ENCODE measurements at places on chromosomes 4 and X. TPM values are rescaled to one million over a fixed set of nuclear protein-coding genes. Genes with fewer than 3 reads are reported as not detected.
A peak's percentile ranks its signal among the peaks of the same experiment; 100 is the strongest.

- H3K4me3 ChIP-seq, result no peak overlapping the region
- DNase-seq, result no peak
- no peaks in the 10 kb centered on the region for H3K4me1 ChIP-seq
- peaks cover 7% of the 10 kb centered on the region for H3K27me3 ChIP-seq
- H3K36me3 ChIP-seq, result no peaks in the 10 kb centered on the region
- no peak overlapping the region for H3K27ac ChIP-seq
Observed at GRCh38 chr4:169024762-169025161, 14.7 kb upstream of the CBR4 start.

The MAGED4 gene
- total RNA-seq, result 1.2 TPM

- no peak for DNase-seq
- H3K4me3 ChIP-seq, result no peak overlapping the region
- no peaks in the 10 kb centered on the region for H3K27me3 ChIP-seq
- no peaks in the 10 kb centered on the region for H3K4me1 ChIP-seq
- no peak overlapping the region for H3K27ac ChIP-seq
Observed at GRCh38 chr4:41458689-41459088, 79.3 kb upstream of the LIMCH1 start.

DNA sequence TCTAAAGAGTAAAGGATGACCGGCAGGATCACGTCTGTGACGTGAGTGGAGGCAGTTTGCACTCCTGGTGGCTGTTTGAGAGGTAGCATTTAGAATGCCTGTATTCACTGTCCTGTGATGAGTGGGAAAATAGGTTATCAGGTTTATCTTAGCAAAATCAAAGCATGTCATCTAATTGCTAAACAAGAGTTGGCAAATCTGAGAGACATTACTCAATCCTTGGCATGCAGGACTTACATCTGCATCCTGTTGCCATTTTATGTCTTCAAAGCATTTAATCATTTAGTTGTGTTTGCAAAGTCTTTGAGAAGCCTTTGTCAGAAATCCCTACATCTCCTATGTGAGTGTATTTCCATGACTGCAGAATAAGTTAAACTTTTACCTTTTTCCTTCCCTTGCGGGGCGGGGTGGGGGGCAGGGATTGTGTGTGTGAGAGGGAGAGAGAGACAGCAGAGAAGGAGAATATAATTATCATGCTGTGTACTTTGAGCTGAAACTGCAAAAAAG is 41.4 kb upstream of the MSANTD1 start:
- no peak overlapping the region for H3K27ac ChIP-seq
- no peaks in the 10 kb centered on the region for H3K27me3 ChIP-seq
- H3K4me3 ChIP-seq, result no peak overlapping the region
- H3K36me3 ChIP-seq, result peaks cover 59% of the 10 kb centered on the region
- peaks cover 20% of the 10 kb centered on the region for H3K4me1 ChIP-seq
- no peak for DNase-seq

The SMIM10L2A gene
- total RNA-seq, result 0.33 TPM

The RPA4 gene
- total RNA-seq, result 0.50 TPM

The CXorf66 gene
- not detected for total RNA-seq

DNA sequence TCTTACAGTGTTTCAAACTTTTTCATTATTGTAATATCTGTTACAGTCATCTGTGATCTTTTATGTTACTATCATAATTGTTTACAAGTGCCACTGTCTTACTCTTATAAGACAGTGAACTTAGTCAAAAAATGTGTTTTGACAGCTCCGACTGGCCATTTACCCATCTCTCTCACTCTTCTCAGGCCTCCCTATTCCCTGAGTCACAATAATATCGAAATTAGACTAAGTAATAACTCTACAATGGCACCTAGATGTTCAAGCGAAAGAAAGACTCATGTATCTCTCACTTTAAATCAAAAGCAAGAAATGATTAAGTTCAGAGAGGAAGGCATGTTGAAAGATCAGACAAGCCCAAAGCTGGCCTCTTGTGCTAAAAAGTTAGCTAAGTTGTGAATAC is 184.2 kb downstream of the CDS1 start:
- peak overlapping the region; percentile 32 for H3K27ac ChIP-seq
- H3K4me1 ChIP-seq, result peaks cover 6% of the 10 kb centered on the region
- H3K36me3 ChIP-seq, result no peaks in the 10 kb centered on the region
- no peak for DNase-seq
- no peaks in the 10 kb centered on the region for H3K27me3 ChIP-seq

The ZNF81 gene
- total RNA-seq, result 6.4 TPM

The RNF128 gene
- total RNA-seq, result not detected

The GJB1 gene
- total RNA-seq, result not detected

- no peak overlapping the region for H3K4me3 ChIP-seq
- H3K27ac ChIP-seq, result no peak overlapping the region
- DNase-seq, result no peak
Observed at GRCh38 chr4:107247738-107248137, 211.6 kb upstream of the DKK2 start.

GRCh38 chr4:46444318-46445000 is 54.5 kb upstream of the GABRA2 start:
- H3K27ac ChIP-seq, result no peak overlapping the region
- H3K27me3 ChIP-seq, result no peaks in the 10 kb centered on the region
- H3K36me3 ChIP-seq, result no peaks in the 10 kb centered on the region
- H3K4me3 ChIP-seq, result no peak overlapping the region
- no peak for DNase-seq

GRCh38 chr4:40475609-40476008 is 140.5 kb downstream of the CHRNA9 start:
- H3K36me3 ChIP-seq, result no peaks in the 10 kb centered on the region
- peaks cover 4% of the 10 kb centered on the region for H3K4me1 ChIP-seq
- no peak for DNase-seq
- H3K27me3 ChIP-seq, result peaks cover 12% of the 10 kb centered on the region
- H3K27ac ChIP-seq, result no peak overlapping the region

The YY2 gene
- 1.3 TPM for total RNA-seq

GRCh38 chrX:77755561-77755960 is 30.5 kb downstream of the ATRX start:
- no peaks in the 10 kb centered on the region for H3K4me1 ChIP-seq
- H3K36me3 ChIP-seq, result peaks cover 17% of the 10 kb centered on the region
- DNase-seq, result no peak
- no peak overlapping the region for H3K27ac ChIP-seq
- H3K4me3 ChIP-seq, result no peak overlapping the region

The NDUFB11 gene
- total RNA-seq, result 89.0 TPM

DNA sequence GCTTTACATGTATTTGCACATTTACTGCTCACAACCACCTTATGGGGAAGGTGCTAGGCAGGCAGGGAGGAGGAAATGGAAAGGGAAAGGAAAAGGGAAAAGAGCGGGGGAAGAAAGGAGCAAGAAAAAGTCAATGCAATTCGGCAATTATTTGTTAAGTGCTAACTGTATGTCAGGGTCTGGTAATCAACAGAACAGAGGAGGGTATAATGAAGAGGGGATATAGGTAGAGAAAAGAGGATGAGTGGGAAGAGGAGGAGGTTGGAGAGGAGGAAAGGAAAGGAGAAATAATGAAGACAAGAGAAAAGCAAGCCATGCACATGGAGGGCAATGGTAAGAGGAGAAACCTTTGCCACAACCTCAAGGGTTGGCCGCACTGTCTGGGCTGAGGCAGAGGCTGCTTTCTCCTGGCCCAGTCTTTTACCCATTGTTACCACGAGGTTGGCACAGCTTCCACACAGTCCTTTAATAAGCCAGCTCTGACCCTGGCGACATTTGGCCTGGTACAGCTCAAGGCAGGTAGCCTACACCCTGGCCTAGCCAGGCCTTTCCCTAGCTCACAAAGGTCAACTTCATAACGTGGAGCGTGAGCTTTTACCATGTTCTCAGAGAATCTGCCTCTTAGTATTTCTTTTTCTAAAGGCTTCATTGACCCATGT is 836 bp downstream of the BTK start:
- no peaks in the 10 kb centered on the region for H3K4me1 ChIP-seq
- no peak overlapping the region for H3K4me3 ChIP-seq
- no peak for DNase-seq
- no peak overlapping the region for H3K27ac ChIP-seq
- no peaks in the 10 kb centered on the region for H3K36me3 ChIP-seq

The CFAP99 gene
- total RNA-seq, result 0.08 TPM

DNA sequence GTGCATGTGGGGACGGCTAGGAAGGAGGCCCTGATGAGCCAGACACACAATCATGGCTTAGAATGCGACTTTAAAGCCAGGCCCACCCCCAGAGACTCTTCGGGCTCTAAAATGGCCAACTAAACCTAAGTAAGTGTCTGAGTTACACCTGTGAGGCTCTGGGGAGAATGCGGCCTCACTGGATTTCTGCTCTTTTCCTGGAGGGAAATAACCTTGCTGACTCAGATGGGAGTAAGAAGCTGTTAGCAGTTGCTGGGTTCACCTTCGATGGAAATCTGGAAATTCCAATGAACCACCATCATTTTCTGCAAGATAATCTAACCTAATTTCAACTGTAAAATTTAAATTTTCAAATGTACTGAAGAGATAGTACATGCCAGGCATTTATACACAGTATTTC is 97.6 kb upstream of the MAML3 start:
- H3K4me3 ChIP-seq, result no peak overlapping the region
- H3K27me3 ChIP-seq, result peaks cover 34% of the 10 kb centered on the region
- DNase-seq, result no peak
- peaks cover 21% of the 10 kb centered on the region for H3K4me1 ChIP-seq
- H3K36me3 ChIP-seq, result no peaks in the 10 kb centered on the region
- H3K27ac ChIP-seq, result no peak overlapping the region

The MAGEC3 gene
- total RNA-seq, result not detected

- H3K27ac ChIP-seq, result peak overlapping the region; percentile 84
- H3K27me3 ChIP-seq, result no peaks in the 10 kb centered on the region
- peaks cover 12% of the 10 kb centered on the region for H3K36me3 ChIP-seq
- peak overlapping the region; percentile 84 for H3K4me3 ChIP-seq
- no peak for DNase-seq
Observed at GRCh38 chrX:75273483-75273882, 402 bp upstream of the UPRT start.

- peak; percentile 16 for DNase-seq
- peaks cover 24% of the 10 kb centered on the region for H3K4me1 ChIP-seq
- H3K36me3 ChIP-seq, result peaks cover 6% of the 10 kb centered on the region
- peak overlapping the region; percentile 58 for H3K27ac ChIP-seq
- no peak overlapping the region for H3K4me3 ChIP-seq
Observed at GRCh38 chrX:70754169-70754848, 154.2 kb downstream of the TEX11 start.

GRCh38 chrX:40570346-40571093 is 10.2 kb upstream of the ATP6AP2 start:
- peaks cover 12% of the 10 kb centered on the region for H3K4me1 ChIP-seq
- H3K36me3 ChIP-seq, result no peaks in the 10 kb centered on the region
- peak overlapping the region; percentile 56 for H3K27ac ChIP-seq
- no peaks in the 10 kb centered on the region for H3K27me3 ChIP-seq
- peak; percentile 16 for DNase-seq
- H3K4me3 ChIP-seq, result peak overlapping the region; percentile 55

The CFAP47 gene
- not detected for total RNA-seq

The TKTL2 gene
- not detected for total RNA-seq

DNA sequence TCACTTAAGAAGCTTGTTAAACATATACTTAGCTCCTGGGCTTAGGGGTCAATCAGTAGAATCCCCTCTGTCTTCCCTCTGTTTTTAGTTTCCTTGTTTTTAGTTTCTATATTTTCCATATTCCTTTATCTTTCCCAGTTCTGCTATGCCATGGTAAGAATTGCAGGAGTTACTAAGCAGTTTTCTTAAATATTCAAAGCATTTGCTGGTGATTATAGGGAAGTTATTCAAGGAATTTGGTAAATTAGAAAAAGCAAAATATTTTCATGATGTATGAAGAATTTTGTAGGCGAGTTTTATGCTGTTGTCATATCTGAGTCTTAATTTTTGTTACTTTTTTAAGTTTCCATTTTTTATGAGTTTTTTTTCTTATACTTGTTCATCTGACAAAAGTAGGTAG is 91.6 kb upstream of the NUDT6 start:
- peaks cover 29% of the 10 kb centered on the region for H3K36me3 ChIP-seq
- DNase-seq, result no peak
- no peaks in the 10 kb centered on the region for H3K27me3 ChIP-seq
- no peaks in the 10 kb centered on the region for H3K4me1 ChIP-seq
- no peak overlapping the region for H3K27ac ChIP-seq
- no peak overlapping the region for H3K4me3 ChIP-seq

- no peak overlapping the region for H3K4me3 ChIP-seq
- H3K36me3 ChIP-seq, result no peaks in the 10 kb centered on the region
- peaks cover 3% of the 10 kb centered on the region for H3K27me3 ChIP-seq
- H3K27ac ChIP-seq, result no peak overlapping the region
Observed at GRCh38 chr4:100881283-100881682, 363.5 kb upstream of the EMCN start.

The TIGD4 gene
- 0.35 TPM for total RNA-seq

The VAMP7 gene
- 39.5 TPM for total RNA-seq

- H3K4me1 ChIP-seq, result peaks cover 24% of the 10 kb centered on the region
- DNase-seq, result no peak
- peaks cover 17% of the 10 kb centered on the region for H3K36me3 ChIP-seq
- no peak overlapping the region for H3K27ac ChIP-seq
- no peak overlapping the region for H3K4me3 ChIP-seq
Observed at GRCh38 chr4:76996445-76996844, 46.9 kb downstream of the SEPTIN11 start.

GRCh38 chr4:82746705-82747574 is 51.7 kb downstream of the SCD5 start:
- no peak overlapping the region for H3K27ac ChIP-seq
- H3K36me3 ChIP-seq, result no peaks in the 10 kb centered on the region
- no peaks in the 10 kb centered on the region for H3K4me1 ChIP-seq
- no peak overlapping the region for H3K4me3 ChIP-seq
- DNase-seq, result no peak

DNA sequence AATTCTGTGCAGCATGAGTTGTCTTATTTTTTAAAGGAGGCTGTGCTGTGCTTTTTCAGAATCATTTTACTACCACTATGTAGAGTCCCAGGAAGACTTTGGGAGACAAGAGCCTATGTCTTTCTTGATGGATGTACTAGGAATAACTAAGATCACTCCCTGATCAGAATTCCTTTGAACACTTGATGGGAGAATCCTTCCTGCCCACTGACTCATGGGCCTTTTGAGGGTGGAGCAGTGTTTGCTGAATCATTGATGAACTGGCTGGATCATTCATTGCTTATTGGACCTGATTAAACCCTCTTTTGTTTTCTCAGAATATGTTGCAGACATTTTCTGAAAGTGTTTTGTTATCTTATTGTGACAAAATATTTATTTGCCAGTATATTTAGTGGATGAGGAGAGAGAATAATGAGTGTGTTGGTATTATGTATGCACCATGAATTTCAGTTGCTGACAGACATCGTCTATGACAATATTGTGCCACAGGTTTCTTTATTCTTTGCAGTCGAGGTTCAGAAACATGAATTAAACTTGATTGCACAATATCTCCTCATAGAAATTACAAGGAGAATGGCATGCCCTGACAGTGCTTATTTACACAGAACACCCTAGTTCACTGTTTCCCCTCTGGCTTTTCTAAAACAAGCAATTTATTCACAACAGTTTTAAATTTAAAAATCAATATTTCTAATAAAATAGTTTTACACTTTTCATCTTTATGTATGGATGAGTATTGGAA is 36.3 kb downstream of the POU4F2 start:
- no peak overlapping the region for H3K27ac ChIP-seq
- no peaks in the 10 kb centered on the region for H3K4me1 ChIP-seq
- H3K4me3 ChIP-seq, result no peak overlapping the region
- no peaks in the 10 kb centered on the region for H3K36me3 ChIP-seq
- no peak for DNase-seq

The TBC1D1 gene
- total RNA-seq, result 58.8 TPM

All from activated CD4-positive, alpha-beta memory T cell treated with anti-CD3 and anti-CD28 coated beads, Interleukin-2, amount 10 ng/mL, durations not matched to agents 7 days and 5 days (primary cell).